ENCODE measurements at places on chromosomes 4 and X. TPM values are rescaled to one million over a fixed set of nuclear protein-coding genes. Genes with fewer than 3 reads are reported as not detected.

Gene VSIG4
- 44.0 TPM for total RNA-seq

Gene HTRA3
- 20.0 TPM for total RNA-seq

Gene TCEANC
- 8.7 TPM for total RNA-seq

Gene MAP3K15
- total RNA-seq = 0.14 TPM

Gene SLC10A6
- not detected for total RNA-seq

DNA sequence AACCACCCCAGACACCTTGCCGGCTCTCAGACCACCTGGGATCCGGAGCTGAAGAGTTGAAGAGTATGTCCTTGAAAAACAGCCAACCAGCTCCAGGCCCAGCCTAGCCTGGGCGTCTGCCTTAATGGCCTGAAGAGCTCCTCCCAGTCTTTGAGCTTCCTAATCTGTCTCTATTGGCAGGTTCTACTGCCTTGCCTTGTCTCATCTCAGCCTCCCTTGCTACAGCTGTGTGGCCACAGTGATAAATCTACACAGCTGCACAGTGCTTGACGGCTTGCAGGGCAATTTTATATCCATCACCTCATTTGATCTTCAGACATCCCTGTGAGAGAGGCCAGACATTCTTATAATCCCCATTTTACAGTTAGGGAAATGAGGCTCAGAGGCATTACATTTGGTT lies 19.9 kb downstream of the AWAT2 start:
- no peak for DNase-seq

- DNase-seq = no peak
Observed at GRCh38 chr4:72951147-72951546, 118.4 kb downstream of the COX18 start.

- DNase-seq = no peak
Observed at GRCh38 chrX:37860721-37861120, 13.3 kb upstream of the DYNLT3 start.

DNA sequence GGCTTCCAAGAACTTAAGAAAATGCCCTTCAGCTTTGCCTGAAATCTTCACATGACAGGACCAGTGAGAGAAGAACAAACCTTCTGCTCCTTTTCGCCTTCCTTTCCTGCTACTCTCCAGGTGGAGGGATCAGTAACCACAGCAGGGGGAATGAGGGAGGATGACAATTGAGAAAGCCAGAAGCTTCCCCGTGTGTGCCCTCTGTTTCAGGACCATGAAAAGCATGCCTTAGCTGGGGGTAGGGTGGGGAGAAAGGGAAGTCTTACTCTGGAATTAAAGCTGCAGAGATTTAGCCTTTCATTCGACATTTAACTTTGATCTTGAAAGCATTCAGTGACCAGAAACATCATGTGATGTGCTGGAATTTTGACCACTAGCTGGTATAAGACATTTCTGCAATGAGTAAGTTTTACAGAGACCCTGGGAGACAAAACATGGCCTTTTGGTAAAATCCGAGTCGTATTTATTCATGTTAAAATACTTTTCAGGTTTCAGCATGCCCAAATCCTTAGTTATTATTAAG lies 10.6 kb upstream of the PUDP start:
- no peak for DNase-seq

DNA sequence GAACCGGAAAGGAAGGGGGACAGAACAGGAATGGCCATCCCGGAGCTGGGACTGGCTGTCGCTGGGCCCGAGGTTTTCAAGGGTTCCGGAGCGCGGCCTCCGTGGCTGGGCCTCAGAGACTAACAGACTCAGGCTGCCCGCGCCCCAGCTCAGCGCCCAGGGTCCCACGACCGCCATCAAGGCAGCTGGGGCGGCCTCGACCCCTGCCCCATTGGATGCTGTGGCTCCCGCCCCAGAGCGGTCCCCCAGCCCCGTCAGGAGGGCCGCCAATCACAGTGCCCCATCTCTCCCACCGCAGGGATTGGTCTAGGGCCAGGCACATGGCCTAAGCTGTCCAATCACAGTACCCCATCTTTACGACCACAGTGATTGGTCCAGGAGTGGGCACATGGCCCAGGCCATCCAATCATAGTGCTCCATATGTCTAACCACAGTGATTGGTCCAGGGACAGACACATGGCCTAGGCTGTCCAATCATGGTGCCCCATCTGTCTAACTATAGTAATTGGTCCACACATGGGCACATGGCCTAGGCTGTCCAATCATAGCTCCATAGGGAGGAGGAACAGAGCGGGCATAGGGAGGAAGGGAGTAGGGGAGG lies 105.3 kb upstream of the NKX1-1 start:
- no peak for DNase-seq

GRCh38 chrX:153637121-153638040 lies 9.6 kb upstream of the DUSP9 start:
- no peak for DNase-seq

DNA sequence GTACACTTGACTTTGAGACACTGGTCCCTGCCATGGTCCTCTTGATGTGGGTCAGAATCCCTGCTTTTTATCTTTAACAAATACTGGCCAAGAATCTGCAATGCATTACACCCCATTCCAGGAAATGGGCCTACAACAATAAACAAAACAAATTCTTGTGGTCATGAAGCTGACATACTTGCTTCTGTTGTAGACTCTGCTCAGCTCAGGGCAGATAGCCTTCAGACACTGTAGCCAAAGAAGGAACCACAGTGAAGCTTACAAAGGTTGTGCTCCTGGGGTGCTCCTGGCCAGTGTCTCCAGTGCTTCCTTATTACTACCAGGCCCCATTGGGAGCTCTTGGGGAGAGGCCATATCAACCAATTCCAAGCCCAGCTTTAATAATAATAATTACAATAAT lies 21.8 kb downstream of the KIAA1210 start:
- no peak for DNase-seq

DNA sequence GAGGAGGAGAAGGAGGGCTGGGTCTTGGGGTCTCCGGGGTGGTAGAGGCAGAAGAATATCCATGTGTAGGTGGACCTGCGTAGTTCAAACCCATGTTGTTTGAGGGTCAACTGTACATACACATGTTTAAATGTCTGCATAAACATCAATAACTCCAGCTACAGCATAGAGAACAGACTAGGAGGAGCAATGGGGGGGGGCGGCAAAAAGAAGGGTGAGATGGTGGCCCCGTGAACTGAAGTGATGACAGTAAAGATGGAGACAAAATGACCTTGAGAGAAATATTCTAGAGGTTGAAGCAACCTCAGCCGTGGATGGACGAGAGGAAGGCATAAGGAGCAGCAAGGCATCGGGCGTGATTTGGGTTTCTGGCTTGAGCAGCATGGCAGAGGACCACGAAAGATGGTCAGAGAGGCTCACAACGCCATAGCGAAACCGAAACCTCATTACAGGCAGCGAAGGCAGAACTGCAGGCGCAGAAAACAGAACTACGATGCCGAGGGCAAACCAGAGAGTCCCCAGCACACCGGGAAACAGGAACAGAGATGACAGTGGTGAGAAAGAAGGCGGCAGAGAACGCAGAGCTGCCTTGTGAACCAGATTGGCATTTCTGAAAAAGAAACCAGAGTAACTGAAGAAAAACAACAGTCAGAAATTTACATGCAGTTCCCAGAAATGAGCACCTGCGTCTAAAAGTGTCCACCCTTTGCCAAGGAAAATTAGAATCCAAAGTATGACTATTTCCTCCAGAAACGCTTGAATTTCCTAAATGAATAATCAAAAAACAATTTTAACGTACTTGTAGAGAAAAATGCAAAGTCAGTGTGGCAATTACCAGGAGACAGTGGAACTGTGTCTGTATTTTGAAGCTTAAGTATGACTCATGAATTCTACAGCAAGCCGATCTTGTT lies 50.3 kb upstream of the ENPP6 start:
- DNase-seq = no peak

- DNase-seq = peak; percentile 69
Observed at GRCh38 chr4:48906206-48907173, at the start of gene OCIAD2. TSS of gene OCIAD2 (minus strand) at chr4:48906774. CDS start at chr4:48904549, 2,225 bp downstream.

- no peak for DNase-seq
Observed at GRCh38 chr4:182975806-182976205, 58.6 kb upstream of the DCTD start.

GRCh38 chr4:71187404-71188155 lies 151.2 kb upstream of the SLC4A4 start:
- DNase-seq = peak; percentile 68

DNA sequence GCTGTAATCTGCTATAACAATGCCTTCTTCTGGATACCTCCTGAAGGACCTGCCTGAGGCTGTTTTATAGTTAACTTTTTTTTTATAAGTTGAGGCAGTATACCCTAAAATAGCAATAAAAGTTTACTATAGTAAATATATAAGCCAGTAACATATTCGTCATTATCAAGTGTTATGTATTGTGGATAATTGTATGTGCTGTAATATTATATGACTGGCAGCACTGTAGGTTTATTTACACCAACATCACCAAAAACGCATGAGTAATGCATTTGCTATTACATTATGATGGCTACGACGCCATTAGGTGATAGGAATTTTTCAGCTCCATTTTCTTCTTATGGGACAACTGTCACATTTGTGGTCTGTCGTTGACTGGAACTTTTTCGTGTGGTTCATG lies 237.2 kb upstream of the PITX2 start:
- DNase-seq = no peak

DNA sequence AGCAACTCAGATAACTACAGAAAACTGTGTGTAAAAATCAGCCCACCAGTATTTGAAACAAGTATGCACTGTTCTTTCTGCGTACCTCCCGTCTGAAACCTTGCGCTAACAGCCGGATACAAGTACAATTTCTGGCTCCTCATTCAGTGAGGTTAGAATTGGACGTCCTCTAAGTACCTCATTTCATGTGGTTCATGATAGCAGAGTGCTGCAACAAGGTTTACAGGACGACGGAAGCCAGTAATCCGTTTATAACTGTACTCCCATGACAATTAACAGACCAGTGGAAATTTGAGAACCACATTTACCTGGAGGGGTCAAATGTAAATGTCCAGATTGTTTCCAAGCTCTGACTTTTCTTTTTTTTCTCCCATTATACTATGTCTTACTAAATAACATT lies 52.9 kb upstream of the TENM3 start:
- no peak for DNase-seq

DNA sequence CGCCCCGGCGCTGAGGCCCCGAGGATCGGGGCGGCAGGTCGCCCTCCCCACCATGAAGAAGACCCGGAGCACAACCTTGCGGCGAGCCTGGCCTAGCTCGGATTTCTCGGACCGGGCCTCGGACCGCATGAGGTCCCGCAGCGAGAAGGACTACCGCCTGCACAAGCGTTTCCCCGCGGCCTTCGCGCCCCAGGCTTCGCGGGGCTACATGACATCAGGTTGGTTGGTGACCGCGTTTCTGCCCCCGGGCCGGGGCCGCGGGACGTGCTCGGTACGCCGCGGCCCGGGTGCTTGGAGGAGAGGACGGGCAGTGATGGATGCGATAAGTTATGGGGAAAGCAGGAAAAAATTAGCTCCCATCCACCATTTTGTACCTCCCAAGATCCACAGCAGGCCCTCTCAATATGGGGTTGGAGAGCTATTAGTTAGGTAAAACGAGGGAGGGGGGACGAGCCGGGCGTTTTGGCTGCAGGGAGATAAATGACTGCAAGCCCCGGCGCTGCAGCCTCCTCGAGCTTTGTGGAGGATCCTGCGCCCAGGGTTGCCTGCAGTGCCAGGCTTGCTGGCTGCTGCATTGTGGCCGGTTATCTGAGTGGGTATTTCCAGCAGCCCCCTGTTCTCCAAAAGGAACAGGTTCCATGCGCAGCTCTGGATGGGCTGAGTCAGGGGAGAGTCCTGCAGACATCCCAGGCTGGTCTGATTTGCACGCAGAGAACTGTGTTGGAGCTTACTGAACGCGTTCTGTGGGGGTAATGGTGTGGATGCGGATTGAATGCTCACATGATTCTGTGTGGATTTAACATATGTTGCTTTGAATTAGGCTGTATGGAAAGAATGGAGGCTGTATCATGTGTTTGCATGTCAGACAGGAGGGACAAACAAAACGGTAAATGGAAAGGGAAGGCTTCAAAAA lies 1.9 kb downstream of the STOX2 start:
- peak; percentile 64 for DNase-seq

DNA sequence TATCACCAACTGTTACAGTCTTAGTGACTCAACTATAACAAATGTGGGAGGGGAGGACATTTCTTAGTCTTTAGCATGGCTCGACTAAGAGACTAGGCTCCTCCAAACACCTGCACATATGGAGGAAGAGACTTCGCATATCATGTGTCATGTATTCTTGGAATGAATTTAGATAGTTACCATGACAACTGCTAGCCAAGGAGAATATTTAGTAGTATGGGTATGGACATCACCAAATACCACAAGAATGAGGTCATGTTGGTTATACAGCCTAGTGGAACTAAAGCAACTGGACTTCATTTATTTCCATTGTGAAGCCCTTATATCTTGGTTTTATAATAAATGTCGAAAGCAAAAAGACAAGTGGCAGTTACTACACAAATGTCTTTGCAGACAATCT lies 512.3 kb downstream of the CFAP47 start:
- DNase-seq = no peak

DNA sequence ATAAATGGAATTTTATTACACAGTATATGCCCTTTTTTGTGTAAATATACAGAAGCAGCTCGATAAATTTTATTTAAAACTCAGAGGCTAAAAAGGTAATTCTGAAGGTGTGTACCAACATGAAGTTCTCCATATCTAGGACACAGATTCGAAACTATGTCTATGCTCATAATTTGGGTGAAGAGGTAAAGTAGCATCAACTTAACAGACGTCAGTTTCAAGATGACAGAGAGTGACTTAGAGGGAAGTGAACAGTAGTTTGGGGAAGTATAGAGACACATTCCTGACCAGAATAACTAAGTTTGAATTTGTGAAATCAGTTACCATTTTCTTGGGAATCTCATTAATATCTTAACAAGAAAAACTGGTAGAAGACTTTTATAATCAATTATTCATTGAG lies 2493.3 kb downstream of the ARAP2 start:
- DNase-seq = no peak

DNA sequence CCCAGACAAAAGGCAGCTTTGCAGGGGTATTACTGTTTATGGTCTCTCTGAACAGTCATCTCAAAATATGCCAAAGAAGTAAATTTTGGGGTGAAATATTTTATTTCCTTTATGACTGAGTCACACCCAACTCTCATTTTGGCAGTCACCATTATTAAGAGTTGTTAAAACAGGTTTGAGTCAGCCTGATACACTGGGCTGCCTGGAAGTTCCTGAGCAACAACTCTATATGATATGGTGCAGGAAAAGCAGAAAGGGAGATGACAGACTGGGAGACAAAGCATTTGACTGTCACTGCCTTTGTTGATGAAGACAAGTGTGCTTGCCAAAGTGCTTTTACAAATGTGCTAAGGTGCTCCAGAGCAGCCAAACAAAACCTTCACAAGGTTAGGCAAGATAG lies 1263.5 kb downstream of the PCDH7 start:
- DNase-seq = no peak

GRCh38 chrX:72634331-72634730 lies 61.7 kb upstream of the HDAC8 start:
- DNase-seq = no peak

DNA sequence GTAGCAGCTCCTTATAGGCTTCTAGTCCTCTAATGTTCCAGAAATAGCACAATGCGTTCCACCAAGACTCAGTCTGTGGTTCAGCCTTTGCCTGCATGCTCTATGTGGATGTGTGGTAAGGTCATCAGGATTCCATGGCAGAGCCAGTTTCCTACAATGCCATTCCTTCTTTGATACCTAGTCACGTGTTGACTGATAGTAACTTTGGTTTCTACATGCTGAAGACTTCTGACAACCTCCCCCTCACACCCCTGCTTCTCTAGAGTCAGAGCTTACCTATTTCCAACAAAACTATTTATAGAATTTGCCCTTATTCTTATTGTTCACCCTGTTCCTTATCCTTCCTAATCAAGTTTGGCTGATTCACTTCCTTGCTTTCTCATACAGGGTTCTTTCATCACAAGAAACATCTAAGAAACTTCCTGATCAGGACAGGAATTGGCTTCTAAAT lies 81.1 kb downstream of the CT47B1 start:
- no peak for DNase-seq

Data from sigmoid colon (tissue), 7 donors.